ENCODE measurements at places on chromosomes 6 and 20.

- DNase-seq: no peak
Measured at GRCh38 chr6:75145211-75145610, 60.6 kb downstream of the COL12A1 start.

- no peak for DNase-seq
Measured at GRCh38 chr20:1150218-1150617, 31.8 kb downstream of the PSMF1 start.

- DNase-seq: no peak
Measured at GRCh38 chr6:168574699-168575195, 133.8 kb downstream of the SMOC2 start.

GRCh38 chr6:100865525-100865924 is 15.6 kb downstream of the ASCC3 start:
- no peak for DNase-seq

- DNase-seq: no peak
Measured at GRCh38 chr20:19981031-19981451, 36.1 kb upstream of the NAA20 start.

- DNase-seq: no peak
Measured at GRCh38 chr6:139961190-139961589, 586.7 kb upstream of the CITED2 start.

GRCh38 chr6:109944448-109944847 is 33.7 kb upstream of the GPR6 start:
- DNase-seq: no peak

DNA sequence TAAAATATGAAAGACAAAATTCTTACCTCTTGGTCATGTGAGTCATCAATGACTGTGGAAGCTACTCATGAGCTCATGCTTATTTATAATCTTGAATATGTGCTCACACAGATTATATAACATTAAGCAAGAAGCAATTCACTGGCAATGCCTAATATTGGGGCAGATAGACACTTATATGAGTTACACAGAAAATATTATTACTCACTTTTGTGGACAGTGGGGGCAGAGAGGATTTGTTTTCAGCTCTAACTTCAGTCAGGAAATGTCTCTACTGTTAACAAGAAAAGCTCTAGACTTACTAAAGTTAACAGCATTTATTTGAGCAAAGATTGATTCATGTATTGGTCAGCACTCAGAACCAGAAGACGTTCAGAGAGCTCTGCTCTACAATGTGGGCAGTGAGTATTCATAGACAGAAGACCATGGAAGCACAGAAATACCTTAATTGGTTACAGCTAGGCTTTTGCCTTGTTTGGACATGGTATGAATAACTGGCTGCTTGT is 85.8 kb upstream of the AHI1 start:
- DNase-seq: no peak

GRCh38 chr20:48789781-48790472 is 37.9 kb downstream of the PREX1 start:
- DNase-seq: no peak

DNA sequence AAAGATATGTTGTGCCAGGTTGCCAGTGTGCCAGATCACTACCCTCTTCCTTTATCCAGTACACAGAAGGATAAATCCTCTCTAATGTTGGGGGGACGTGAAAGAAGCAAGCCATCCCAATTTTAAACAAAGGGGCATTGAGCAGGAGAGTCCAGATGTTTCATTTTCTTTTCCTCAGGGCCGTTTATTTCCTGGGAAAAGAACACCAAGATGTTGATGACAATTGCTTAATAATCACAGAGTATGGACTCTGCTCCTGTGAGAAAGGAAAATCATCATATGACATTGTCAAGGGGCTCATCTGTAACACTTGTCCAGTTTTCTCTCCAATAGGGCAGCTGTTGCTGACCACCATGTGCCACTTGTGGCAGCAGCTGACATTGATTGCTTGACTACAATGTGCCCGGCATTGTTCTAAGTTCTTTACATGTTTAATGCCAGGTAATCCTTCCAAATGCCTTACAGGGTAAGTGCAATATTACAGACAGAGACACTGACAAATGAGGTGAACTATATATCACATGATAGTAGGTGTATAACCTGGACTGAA is 161.4 kb downstream of the CD109 start:
- DNase-seq: no peak

- DNase-seq: no peak
Measured at GRCh38 chr20:25072226-25072811, 9.6 kb downstream of the VSX1 start.

DNA sequence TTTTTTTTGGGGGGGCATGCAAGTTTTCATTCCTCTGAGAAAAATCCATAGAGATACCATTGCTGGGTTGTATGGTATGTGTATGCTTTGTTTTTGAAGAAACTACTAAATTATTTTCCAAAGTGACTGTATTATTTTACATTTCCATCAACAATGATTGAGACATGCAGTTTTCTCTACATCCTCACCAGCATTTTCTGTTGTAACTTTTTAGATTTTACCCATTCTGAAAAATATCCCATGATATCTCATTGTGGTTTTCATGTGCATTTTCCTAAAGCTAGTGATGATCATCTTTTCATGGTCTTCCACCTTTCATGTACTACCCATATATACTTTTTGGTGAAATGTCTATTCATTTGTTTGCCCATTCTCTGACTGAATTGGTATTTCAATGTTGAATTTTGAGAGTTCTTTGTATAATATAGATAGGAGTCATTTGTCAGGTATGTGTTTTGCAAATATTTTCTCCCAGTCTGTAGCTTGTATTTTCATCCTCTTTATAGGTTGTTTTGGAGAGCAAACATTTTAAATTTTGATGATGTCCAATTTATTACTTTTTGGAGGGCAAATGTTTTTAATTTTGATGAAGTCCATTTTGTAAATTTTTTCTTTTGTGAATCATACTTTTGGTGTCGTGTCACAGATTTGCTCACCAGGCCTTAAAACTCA is 827.5 kb upstream of the CITED2 start:
- no peak for DNase-seq

DNA sequence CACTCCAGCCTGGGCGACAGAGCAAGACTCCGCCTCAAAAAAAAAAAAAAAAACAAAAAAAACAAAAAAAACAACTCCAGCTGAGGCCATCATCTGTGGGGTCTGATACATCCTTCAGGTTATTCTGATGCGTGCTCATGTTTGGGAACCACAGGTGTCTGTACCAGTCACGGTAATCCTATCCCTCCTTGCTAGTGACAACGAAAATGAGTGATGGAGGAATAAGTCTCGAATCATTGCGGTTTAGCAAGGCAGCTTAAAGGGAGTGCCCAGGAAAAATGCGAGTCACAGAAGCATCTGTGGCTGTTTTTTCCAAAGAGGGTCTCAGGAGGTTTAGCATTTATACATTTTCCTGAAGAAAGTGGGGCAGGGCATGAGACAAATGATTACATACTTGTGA is 48.8 kb downstream of the MCUR1 start:
- no peak for DNase-seq

DNA sequence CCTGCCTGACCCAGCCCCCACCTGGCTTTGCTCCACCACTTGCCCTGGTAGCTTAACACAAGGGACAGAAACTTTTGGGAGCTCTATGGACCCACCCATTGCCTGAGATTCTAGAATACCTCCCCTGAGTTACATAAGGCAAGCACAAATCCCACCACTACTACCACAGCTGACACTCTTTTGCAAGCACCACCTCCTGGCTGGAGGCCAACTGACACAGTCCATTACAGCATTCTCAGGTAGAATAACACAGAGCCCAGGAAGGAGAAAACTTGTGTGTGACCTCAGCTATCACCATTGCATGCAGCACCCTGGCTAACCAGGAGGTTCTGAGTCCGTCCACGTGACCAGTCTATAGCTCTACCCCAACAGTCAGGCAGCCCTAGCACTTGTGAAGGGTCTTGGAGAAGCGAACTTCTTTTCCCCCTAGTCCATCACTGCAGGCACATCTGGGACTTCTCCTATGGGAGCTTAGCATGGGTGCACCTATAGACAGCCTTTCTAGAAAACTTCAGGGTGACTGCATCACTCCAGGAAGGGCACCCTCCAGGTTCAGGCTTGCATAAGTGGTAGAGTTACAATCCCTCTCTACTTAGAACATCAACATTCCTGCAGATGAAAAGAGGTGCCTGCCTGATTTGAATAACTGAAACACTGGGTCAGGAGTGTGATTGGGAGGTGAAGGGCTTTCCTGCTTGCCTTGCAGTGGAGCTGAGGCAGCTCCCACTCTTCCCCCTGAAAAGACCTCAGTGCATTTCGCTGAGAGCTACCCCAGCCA is 30.1 kb downstream of the CITED2 start:
- DNase-seq: no peak

DNA sequence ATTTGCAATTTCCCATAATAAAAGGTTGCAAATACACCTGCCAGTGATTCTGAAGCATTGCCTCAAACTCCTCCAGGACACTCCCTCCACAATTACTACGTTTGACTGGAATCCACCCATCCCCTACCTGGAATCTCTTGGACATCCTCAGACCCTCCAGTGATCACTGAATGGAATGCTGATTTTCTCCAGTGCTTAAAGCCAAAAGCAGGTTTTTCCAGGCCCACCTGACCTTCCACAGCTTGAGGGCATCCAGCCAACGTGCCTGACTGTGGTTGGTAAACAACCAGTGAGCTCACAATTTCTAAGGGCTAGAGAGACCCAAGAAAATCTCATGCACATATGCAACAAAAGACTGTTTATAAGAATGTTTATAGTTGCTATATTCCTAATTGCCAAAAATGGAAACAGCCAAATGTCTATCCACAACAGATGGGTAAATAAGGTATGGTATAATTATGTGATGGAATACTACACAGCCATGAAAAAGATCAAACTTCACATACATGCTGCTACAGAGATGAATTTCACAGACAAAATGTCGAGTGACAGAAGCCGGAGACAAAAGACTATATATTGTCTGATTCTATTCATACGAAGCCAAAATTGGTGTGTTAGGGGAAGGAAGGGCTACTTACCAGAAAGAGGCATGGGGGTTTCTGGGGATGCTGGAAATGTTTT is 147.1 kb upstream of the RREB1 start:
- DNase-seq: no peak

GRCh38 chr6:155264693-155265320 is 994 bp downstream of the CLDN20 start:
- DNase-seq: no peak

DNA sequence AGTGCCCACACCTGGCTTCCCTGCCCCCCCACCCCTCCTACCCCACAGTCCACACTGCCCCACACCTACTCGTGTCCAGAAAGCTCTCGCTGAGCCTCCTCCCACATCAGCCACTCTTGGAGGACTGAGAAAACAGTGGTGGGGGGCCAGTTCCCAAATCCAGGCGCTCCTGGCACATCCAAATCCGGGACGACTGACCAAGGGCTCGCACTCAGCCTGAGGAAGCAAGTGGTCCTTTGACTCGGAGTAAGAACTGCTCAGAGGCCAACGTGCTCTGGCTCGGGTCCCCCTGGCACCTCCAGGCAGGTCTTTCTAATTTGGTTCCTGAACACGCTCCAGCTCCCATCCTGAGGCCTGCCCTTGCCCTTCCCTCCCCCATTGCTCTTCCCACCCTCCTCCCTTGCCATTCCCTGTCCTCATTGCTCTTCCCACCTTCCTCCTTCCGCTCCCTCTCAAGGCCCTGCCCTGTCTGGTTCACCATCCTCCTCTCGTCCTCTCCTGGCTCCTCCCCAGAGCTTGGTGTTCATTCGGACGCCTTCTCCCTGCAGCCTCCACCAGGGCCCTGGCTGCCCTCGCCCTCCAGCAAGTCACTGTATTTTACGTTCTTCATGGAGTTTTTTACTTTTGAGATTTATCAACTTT is 83.6 kb downstream of the THBS2 start:
- no peak for DNase-seq

- DNase-seq: no peak
Measured at GRCh38 chr6:35500782-35501181, 3.9 kb upstream of the TEAD3 start.

DNA sequence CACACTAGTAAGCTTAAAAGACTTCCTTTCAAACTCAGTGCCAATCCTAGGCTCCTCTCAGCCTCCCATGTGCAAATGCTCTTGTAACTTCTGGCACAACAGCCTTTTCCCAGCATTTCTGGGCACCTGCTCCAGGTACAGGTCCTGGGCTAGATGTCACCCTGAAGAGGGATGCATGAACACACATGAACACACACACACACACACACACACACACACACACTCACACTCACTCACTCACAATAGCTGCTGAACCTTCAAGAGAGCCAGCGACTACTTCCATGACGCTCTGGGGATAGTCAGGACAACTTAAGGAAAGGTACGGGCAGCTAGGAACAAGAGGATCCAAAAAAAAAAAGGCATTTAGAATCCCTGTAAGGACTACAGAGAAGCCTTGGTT is 122.8 kb downstream of the INSM1 start:
- DNase-seq: no peak

DNA sequence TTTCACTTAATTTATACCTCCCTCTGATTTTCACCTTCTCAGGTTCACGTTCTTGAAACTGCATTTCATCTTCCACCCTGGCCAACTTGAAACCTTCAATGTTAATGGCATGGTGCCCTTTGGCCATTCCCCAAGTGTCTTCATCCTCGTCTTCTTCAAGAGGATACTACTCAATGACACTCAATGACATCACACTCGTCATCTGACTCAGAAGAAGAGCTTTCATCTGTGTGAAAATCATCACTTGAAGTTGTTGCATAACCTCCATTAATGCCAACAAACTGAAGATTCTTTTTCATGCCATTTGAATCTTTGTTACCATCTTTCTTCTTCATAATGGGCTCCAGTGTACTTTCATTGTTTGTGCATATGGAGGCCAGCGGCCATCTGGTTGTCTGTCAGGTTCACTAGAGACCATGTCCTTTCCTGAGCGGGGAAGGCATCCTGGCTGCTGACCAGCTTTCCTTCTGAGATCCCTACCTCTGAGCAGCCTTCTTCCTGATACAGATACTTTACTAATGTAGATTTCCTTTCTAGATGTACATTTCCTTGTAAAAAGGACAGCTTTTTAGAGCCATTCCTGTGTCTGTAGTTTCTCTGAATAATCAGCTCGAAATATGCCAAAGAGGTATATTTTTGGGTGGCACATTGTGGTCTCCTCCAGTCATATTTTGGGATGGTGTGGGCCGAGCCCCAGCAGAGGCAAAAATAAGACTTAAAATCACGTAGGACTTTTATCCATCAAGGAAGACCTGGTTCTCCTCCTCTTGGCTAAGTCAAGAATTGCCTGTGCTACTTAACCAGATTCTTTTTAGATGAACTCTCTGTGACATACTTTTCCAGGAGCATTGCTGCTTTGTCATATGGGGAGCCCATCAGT is 21.3 kb downstream of the TRMT6 start:
- no peak for DNase-seq

Data from neural crest cell (in vitro differentiated cells).